Aorta (tissue), 5 donors: ENCODE measurements at places on chromosomes 2 and 18. TPM values are rescaled to one million over a fixed set of nuclear protein-coding genes. Genes with fewer than 3 reads are reported as not detected.

Gene RTP5
- total RNA-seq, result not detected

Gene THUMPD2
- 14.8 TPM for total RNA-seq

Gene CHN1
- 25.1 TPM for total RNA-seq

- no peak for DNase-seq
- no peak overlapping the region for H3K4me3 ChIP-seq
- H3K36me3 ChIP-seq, result no peaks in the 10 kb centered on the region
- no peaks in the 10 kb centered on the region for H3K27me3 ChIP-seq
Observed at GRCh38 chr2:45809205-45809604, 157.7 kb downstream of the PRKCE start.

GRCh38 chr2:28415010-28415409, 22.4 kb downstream of the FOSL2 start:
- H3K4me1 ChIP-seq, result peaks cover 2% of the 10 kb centered on the region
- H3K4me3 ChIP-seq, result no peak overlapping the region
- peak overlapping the region; percentile 58 for H3K27ac ChIP-seq
- DNase-seq, result no peak

DNA sequence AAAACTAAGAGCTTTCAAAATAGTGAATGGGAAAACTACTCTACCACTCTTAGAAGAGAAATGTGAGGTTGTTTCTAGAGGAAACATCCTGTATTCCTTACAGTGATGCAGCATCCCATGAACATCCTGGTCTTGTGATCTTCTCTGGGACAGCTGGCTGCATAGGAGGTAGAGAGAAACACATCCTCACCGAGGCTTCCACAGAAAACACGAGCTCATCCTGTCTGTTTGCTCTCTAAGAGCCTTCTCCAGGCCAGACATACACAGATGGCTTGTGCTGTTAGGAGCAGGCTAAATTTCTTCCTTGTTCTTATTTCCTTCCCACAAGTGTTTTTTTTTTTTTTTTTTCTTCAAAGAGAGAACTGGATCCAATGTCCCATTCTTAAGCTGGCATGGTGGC, 14.7 kb upstream of the FZD7 start:
- no peaks in the 10 kb centered on the region for H3K36me3 ChIP-seq
- DNase-seq, result no peak
- no peak overlapping the region for H3K4me3 ChIP-seq
- H3K4me1 ChIP-seq, result no peaks in the 10 kb centered on the region
- no peaks in the 10 kb centered on the region for H3K27me3 ChIP-seq
